ENCODE measurements at places on chromosomes 2 and 18.

- no peak for DNase-seq
These were observed 2.5 kb downstream of the SESTD1 start for GRCh38 chr2:179262077-179262660.

GRCh38 chr2:180728928-180729559 is 251.4 kb upstream of the UBE2E3 start:
- no peak for DNase-seq

DNA sequence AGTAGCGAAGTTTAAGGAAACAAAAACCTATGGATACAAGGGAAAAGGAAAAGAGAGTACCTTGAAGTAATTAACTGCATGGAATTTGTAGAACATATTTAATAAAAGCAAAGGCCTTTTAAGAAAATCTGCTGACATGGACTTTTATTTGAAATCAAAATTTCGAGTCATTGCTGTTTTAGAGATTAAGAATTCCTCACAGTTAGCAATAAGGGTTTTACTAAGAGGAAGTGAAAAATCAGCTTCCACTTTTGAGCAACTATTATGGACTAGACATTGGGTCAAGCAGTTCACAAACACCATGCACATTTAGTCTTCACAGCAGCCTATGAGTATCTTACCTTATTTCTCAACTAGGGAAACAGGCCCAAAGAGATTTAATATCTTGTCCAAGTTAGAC is 876.3 kb downstream of the BCL11A start:
- DNase-seq: no peak

GRCh38 chr2:121502781-121503180 is 27.9 kb upstream of the RNU4ATAC start:
- no peak for DNase-seq

DNA sequence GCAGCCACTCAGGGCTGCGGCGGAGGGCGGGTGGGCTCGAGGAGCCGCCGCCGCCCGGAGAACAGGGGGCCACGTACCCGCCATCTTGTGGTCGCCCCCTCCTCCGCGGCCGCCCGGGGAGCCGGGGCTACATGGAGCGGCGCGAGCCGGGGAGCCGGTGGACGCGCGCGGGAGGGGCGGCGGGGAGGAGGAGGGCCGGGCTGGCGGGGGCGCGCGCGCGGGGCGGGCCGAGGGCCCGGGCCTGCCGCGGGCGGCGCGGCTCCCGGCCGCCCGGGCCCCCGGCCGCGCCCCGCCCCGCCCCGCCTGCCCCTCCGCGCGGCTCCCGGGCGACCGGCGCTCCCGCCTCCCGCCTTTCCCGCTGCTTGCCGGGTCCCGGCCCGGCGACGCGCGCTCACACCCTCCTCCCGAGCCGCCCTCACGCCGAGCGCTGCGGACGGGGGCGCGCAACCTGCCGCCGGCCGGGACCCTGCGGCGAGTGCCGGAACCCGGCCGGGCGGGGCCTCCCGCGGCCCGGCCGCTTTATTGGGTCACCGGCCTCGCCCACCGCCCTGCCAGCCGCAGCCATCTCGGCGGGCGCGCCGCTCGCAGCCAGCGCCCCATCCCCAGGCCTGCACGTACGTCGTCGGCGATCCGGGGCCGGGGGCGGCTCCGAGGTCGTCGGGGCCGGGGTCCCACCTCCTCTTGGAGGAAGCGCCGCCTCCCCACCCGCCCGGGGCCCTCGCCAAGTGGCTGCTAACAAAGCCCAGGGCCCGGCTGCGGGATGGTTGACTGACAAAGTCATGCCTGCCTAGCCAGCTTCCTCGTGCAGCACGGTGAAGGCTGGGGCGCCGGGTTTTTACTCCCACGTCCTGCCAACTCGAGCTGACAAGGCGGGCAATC is at the start of gene PPP4R1:
PPP4R1 (minus strand) TSS at position 159 of the 879 bp plus-strand sequence; CDS start at position 84, 75 bp downstream.
- peak; percentile 79 for DNase-seq

DNA sequence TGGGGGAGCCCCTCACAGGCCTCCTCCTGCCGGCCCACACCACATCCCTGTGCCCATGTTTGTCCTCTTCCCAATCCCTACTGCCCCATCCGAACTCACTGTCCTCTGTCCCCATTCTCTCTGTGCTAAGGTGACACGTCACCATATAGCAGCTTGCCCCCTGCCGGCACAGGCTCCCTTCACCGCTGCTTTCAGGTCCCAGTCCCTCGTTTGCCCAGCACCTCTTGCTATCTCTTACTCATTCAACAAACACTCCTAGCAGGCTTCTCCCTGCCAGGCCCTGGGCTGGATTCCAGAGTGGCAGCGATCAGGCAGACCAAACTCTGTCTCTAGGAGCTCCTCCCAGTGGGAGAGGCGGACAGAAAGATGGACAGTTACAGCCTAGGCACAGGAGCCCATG is 74.3 kb downstream of the TFCP2L1 start:
- DNase-seq: no peak

DNA sequence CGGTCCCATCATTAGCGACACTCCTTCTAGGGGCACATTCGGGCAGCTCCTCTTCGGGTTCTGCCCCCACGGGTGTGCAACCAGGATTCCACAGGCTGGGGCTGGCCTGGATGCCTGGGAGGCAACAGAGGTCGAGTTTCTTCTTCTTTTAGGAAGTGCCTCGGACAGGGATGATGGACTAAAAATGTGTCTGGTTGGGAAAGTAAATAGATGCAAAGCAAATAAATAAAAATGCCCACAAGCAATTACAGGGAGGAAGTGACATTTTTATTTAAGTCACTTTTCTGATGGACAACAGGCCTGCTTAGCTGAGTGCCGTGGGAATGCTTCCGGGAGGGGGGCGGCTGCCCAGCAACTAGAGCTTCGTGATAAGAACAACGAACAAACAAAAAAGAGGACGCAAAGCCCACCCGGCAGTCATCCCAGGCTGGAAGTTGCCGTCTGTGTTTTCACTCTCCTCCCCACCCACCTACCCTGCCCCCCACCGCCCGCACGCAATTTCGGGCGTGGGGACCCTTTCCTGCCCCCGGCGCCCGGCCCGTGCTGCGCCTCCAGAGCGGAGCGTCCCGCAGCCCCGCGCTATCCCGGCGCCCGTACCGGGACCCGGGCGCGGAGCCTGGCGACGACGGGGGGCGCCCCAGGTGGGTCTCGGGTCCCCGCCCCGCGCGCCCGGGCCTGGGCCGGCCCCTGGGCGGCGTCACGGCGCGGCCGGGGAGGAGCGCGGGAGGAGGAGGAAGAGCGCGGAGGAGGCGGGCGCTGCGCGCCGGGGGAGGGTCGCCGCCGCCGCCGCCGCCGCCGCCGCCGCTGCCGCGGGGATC is 412 bp upstream of the NCK2 start:
- DNase-seq: peak; percentile 76

- no peak for DNase-seq
These were observed 43.3 kb upstream of the ZCCHC2 start for GRCh38 chr18:62479574-62479973.

DNA sequence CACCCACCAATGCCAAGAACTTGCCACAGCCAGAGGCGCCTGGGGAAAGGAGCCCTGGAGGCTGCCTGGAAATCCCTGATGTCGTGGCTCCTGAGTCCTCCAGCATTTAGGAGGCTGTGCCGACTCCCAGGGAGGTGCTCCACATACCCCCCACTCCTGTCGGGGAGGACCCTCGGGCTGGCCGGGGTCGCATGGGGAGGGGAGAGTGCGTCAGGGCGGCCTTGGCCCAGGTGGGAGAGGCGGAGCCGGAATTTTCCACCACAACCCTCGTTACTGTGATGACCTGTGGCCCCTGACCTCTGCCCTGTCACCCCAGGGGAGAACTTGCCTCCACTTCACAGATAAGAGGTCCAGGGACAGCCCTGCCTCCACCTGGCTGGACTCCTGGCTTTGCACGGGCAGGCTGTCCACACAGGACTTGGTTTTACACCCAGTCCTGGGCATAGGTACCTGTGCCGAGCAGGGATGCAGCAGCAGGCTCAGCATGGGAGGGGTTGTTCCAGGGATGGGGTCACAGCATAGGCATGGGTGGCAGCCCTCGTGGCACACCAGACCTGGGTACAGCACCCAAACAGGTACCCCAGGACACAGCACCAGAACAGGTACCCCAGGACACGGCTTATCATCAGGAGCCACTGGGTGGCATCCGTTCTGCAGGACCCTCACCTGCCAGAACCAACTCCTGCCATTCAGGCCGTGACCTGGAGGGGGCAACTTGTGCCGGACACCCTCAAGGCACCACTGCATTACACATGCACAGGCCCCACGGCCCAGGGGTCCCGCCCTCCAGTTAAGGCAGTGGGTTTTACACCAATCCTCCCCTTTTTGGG is 12.3 kb upstream of the AGXT start:
- no peak for DNase-seq

GRCh38 chr18:39051013-39051412 is 1485.4 kb upstream of the CELF4 start:
- DNase-seq: no peak

GRCh38 chr2:1606046-1606400 is 138.3 kb downstream of the PXDN start:
- DNase-seq: no peak

All from naive thymus-derived CD8-positive, alpha-beta T cell (primary cell).